ENCODE measurements at places on chromosomes 6 and 20.

- no peak for DNase-seq
These were observed 238.1 kb upstream of the ARID1B start for GRCh38 chr6:156538875-156539660.

- DNase-seq: no peak
These were observed 9.5 kb upstream of the NKX2-2 start for GRCh38 chr20:21523281-21523868.

GRCh38 chr6:128803911-128804310 is 79.0 kb upstream of the LAMA2 start:
- DNase-seq: no peak

DNA sequence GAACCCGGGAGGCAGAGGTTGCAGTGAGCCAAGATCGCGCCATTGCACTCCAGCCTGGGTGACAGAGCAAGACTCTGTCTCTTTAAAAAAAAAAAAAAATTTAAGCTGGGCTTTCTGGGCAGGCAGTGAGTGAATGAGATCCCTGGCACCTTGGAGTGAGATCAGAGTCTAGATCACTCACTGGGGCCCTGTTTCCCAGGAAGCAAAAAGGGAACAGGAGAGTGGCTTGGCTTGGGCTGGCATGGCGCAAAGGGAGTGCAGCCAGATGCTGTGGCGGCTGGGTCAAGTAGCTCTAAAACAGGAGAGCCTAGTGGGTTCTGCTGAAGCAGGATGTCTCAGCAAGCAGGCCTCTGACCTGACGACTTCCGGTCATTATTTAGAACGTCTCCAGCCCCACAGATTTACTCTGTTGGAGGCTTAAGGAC is 10.4 kb downstream of the PLCG1 start:
- no peak for DNase-seq

DNA sequence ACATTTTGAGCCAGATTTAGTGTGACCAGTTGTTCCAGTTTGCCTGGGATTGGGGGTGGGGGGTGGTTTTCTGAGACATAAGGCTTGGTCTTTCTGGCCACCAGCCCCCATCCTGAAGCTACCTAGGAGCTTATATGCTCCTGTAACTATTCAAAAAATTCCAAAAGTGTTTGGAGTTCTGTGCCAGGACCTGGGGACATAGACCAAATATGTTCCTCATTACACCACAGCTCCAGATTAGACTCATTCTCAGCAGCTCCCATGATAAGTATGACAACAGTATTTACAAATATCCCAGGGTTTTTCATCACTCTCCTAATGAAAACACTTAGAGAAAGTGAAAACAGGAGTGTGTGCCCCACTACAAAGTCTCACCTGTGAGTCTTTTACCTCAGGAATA is 37.8 kb upstream of the RNF144B start:
- DNase-seq: no peak

GRCh38 chr6:46637145-46637544 is 15.5 kb downstream of the CYP39A1 start:
- DNase-seq: no peak

- no peak for DNase-seq
These were observed 61.7 kb downstream of the MRPL14 start for GRCh38 chr6:44065443-44066140.

- DNase-seq: no peak
These were observed 109.3 kb downstream of the RNF144B start for GRCh38 chr6:18496462-18496861.
